ENCODE measurements at places on chromosomes 13 and 19. TPM values are rescaled to one million over a fixed set of nuclear protein-coding genes. Genes with fewer than 3 reads are reported as not detected.

GRCh38 chr13:29619995-29620394 is 24.5 kb upstream of the SLC7A1 start:
- DNase-seq = no peak
- no peak overlapping the region for H3K4me3 ChIP-seq
- no peaks in the 10 kb centered on the region for H3K27me3 ChIP-seq
- no peak overlapping the region for H3K27ac ChIP-seq
- no peaks in the 10 kb centered on the region for H3K4me1 ChIP-seq

DNA sequence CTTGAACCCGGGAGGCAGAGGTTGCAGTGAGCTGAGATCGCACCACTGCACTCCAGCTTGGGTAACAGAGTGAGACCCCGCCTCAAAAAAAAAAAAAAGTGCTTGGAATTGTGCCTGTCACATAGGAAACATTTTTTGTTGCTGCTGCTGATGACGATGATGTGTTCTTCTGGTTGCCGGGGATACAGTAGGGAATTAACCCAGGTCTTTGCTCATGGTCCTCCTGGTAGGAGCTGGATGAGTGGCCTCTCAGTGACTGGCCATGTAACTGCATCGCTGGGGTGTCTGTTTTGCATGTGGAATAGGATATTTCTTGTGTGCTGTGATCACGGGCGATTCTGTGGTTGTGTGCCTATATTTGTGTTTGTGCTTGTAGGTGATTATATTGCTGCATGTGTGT is 4.7 kb upstream of the CNFN start:
- H3K27me3 ChIP-seq = peaks cover 20% of the 10 kb centered on the region
- H3K27ac ChIP-seq = no peak overlapping the region

DNA sequence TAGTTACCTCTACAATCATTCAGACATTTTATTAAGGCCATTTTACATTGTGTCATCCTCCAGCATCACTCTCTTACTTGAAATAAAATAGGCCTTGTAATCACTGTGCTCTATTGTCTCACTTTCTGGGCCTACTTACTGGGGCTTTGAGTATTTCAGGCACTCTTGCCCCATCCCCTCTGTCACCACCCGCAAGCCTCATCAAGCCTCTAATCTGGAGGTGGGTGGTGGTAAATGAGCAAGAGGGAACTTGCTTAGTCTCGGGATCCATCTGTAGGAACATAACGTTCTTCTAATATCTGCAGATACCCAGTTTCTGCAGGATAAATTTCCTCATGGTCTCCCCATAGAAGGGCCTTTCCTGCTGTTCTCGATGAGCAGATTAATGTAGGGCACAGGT is 19.4 kb upstream of the GPR18 start:
- DNase-seq = no peak
- no peak overlapping the region for H3K27ac ChIP-seq
- no peaks in the 10 kb centered on the region for H3K27me3 ChIP-seq
- peaks cover 3% of the 10 kb centered on the region for H3K4me1 ChIP-seq
- H3K36me3 ChIP-seq = peaks cover 43% of the 10 kb centered on the region

DNA sequence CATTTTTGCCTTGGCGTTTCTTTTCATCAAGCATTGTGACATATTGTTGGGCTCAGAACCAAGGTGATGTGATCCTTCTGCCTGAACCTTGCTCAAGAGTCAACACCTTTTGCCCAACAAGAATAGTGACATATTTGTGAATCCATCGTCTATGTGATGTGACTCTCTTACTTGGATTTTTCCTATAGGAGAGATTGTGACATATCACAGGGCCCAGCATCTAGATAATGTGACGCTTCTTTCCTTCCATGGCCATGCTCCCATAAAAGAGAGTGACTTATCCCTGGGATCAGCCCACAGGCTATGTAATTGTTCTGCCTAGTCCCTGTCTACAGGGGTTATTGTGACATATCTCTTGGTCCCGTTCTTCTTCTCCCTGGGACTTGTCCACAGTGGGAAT is 8.5 kb upstream of the ZNF429 start:
- no peaks in the 10 kb centered on the region for H3K27me3 ChIP-seq
- H3K4me3 ChIP-seq = no peak overlapping the region
- H3K4me1 ChIP-seq = no peaks in the 10 kb centered on the region
- no peaks in the 10 kb centered on the region for H3K36me3 ChIP-seq
- H3K27ac ChIP-seq = no peak overlapping the region

- no peak for DNase-seq
- H3K36me3 ChIP-seq = no peaks in the 10 kb centered on the region
- no peak overlapping the region for H3K27ac ChIP-seq
- H3K27me3 ChIP-seq = no peaks in the 10 kb centered on the region
- peak overlapping the region; percentile 87 for H3K4me3 ChIP-seq
- H3K4me1 ChIP-seq = no peaks in the 10 kb centered on the region
Observed at GRCh38 chr19:12052091-12052496, 667 bp downstream of the ZNF878 start.

DNA sequence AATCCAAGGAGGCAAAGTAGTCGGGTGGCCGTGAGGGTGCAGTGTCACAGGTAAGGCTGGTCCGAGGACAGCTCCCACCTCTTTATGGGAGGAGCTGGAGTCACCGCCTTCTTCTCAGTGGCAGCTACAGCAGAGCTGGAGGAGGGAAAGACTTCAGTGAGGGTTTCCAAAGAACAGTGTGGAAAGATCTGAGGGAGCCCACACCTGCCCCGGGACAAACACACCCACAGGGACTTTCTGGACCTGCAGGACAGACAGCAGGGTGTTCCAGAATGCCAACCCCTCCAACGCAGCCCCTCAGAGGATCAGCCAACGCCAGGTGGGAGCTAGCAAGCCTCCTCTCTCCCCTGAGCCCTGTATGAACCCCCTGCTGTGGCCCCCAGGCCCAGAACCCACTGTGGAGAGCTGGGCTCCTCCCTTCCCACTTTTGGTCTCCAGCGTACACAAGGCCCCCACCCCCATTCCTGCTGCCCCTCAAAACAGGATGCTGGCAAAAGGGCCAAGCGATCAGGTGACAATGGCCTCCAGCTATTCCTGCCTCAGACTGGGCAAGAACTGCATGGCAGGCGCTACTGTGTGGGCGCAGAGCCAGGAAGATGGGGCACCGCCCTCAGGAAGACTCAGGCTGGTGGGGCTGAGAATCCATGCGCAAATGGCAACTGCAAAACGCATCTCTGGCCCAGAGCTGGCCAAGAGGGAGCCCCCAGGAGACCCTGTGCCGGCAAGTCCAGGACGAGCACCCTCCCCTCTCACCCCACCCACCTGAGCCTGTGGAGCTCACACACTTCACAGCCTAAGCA is 3.5 kb upstream of the CD320 start:
- peaks cover 3% of the 10 kb centered on the region for H3K4me1 ChIP-seq
- no peak overlapping the region for H3K4me3 ChIP-seq
- H3K27me3 ChIP-seq = no peaks in the 10 kb centered on the region

GRCh38 chr19:17172624-17173345 is 42.4 kb upstream of the USE1 start:
- DNase-seq = no peak
- no peaks in the 10 kb centered on the region for H3K27me3 ChIP-seq
- H3K4me3 ChIP-seq = no peak overlapping the region
- no peaks in the 10 kb centered on the region for H3K4me1 ChIP-seq

The CLEC4M gene
- not detected for total RNA-seq

DNA sequence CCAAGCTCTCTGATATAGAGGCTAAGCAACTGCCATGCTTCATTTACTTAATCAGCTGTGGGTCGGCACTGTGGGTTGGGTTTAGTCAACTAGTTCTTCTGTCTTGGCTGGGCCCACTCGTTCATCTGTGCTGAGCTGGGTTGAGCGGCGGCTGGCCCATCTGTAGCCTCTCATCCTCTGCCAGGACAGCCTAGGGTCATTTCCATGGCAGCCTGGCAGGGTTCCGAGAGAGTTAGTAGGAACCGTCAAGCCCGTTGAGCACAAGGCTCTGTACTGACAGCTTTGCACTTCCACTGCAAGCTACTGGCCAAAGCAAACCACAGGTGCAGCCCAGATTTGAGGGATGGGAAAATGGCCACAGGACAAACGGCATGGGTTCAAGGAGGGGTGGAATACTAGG is 6.6 kb upstream of the ZNF835 start:
- no peaks in the 10 kb centered on the region for H3K4me1 ChIP-seq
- no peaks in the 10 kb centered on the region for H3K36me3 ChIP-seq
- H3K27me3 ChIP-seq = no peaks in the 10 kb centered on the region

GRCh38 chr19:5950741-5951140 is 27.2 kb downstream of the RANBP3 start:
- peaks cover 22% of the 10 kb centered on the region for H3K36me3 ChIP-seq
- peaks cover 32% of the 10 kb centered on the region for H3K4me1 ChIP-seq
- DNase-seq = no peak
- H3K4me3 ChIP-seq = peak overlapping the region; percentile 41
- peak overlapping the region; percentile 55 for H3K27ac ChIP-seq

DNA sequence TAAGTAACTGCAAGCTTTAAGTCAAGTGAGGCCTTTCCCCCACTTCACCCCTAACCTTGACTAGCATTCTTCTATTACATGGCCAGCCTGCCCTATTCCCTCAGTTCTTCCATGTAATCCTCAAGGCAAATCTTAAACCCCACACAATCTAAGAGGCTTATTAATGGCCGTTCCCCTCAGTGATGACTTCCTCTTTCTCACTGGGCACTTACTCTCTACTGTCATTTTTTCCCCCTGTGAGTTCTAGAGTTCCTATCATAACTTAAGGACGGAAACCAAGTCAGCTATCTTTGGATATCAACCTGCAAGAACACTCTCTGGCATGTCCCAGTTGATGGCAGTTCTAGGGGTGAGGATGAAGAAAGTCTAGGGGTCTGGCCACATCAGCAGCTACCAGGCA is 131.2 kb downstream of the DCLK1 start:
- H3K27ac ChIP-seq = no peak overlapping the region
- H3K27me3 ChIP-seq = no peaks in the 10 kb centered on the region
- no peak for DNase-seq
- H3K4me1 ChIP-seq = no peaks in the 10 kb centered on the region
- H3K36me3 ChIP-seq = no peaks in the 10 kb centered on the region
- H3K4me3 ChIP-seq = no peak overlapping the region

DNA sequence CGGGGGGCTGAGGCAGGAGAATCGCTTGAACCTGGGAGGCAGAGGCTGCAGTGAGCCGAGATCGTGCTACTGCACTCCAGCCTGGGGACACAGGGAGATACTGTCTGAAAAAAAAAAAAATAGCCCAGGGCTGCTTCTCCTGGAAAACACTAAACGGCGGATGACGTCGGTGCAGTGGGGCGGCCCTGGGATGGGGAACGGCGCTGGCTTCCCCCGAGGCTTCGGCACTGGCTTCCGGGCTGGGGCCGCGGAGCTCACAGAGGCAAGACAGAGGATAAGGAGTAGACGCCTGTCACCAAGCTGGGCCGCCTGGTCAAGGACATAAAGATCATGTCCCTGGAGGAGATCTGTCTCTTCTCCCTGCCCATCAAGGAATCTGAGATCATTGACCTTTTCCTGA is 5.0 kb downstream of the PRSS57 start:
- no peaks in the 10 kb centered on the region for H3K36me3 ChIP-seq
- H3K4me1 ChIP-seq = no peaks in the 10 kb centered on the region
- DNase-seq = peak; percentile 43
- H3K27me3 ChIP-seq = no peaks in the 10 kb centered on the region
- no peak overlapping the region for H3K4me3 ChIP-seq
